ENCODE measurements at places on chromosomes 6 and 20. TPM values are rescaled to one million over a fixed set of nuclear protein-coding genes. Genes with fewer than 3 reads are reported as not detected.

DNA sequence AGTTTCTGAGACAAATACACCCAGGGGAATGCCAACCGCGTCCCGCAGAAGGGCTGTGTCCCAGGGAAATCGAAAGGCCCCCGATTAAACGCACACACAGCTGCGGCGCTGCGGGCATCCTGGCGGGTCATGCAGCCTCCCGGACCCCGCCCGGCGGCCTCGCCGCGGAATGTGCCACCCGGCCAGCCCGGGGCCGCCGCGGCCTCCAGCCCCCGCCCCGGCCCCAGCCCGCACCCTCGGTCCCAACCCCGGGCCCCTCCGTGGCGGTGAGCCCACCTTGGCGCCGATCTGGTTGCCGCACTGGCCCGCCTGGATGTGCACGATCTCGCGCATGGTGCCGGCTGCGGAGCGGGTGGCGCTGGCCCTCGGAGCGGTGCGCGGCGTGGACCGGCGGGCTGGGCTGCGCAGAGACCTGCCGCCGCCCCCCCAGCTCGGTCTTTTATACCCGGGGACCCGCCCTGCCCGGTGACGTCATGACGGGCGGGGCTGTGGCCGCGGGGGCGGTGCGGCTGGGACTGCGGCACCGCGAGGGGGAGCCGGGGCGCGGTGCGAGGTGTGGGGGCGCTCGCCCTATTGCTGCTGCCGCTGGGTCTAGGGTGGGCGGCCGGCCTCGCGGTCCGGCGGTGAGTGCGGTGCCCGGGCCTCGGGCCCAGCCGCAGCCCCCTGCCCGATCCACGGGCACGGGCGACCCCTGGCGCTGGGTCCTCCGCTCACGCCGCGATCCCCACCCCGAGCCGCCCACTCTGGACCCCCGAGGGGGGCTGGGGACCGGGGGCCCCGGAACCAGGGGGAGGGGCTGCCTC lies at the start of gene TUBB2A:
TUBB2A (minus strand) TSS at position 414 of the 803 bp plus-strand sequence; CDS start at position 333, 81 bp downstream.
- peak; percentile 85 for DNase-seq

DNA sequence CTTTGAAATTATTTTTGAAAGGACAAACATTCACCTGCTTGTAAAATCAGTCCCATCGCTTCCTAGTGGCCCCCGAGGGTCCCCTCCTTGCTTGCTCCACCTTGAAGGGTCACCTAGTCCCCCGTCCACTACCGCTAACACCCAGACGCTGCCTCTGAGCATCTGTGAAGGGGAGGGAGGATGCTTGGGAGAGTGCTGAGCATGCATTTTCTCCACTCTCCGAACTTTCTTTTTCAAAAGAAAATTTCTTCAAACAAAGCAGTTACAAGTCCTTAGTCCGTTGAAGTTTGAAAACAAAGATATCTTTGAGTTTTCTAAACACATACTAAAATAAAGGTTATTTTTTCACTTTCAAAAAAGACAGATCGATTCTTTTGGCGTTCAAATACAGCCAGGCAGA lies 224.3 kb upstream of the ARID1B start:
- no peak for DNase-seq

DNA sequence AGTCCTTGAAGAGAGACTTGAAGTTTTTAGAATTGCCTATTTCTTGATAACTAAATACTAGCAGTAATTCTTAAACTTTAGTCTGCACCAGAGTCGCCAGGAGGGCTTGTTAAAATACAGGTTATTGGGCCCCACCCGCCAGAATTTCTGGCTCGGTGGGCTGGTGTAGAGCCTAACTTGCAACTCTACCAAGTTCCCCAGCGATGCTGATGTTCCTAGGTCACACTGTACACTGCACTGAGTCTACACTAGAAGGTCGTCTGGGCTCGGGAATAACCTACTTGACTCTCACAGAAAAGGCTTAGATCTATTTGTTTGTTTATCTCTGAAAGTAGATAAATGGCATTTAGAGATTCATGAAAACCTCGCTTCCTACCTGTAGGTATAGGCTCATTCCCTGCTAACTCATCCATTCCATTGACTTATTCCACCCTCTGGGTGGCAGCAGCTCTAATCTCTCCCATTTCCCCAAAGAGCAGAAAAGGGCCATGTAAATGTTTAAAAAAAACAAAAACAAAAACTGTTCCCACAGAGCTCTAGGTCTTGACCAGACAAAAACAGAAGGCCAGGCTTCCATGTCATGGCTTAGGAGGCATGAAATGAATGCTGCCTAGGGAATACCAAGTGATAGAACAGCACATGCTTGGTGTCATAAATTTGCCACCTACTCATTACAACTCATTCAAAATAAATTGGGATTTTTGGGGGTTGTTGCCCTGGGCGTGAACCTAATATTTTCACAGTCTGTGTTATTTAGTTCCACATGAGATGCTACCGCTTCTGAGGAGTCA lies 292.1 kb downstream of the ADGB start:
- DNase-seq = no peak

DNA sequence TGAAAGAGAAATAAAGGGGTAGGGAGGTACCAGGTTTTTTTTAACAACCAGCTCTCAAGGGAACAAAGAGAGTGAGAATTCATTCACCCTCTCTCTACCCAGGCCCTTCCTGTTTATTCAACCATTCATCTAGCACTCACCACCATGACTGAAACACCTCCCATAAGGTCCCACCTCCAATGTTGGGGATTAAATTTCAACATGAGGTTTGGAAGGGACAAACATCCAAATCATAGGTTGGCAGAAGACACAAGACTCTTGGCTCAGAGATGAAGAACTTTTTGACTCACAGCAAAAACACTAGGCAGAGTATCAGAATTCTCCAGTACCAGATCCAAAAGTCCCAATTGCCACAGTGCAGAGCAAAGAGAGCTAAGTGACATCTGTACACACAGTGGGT lies 186.3 kb downstream of the EDN1 start:
- no peak for DNase-seq

- no peak for DNase-seq
Measured at GRCh38 chr20:9243986-9244385, 175.1 kb downstream of the PLCB4 start.

DNA sequence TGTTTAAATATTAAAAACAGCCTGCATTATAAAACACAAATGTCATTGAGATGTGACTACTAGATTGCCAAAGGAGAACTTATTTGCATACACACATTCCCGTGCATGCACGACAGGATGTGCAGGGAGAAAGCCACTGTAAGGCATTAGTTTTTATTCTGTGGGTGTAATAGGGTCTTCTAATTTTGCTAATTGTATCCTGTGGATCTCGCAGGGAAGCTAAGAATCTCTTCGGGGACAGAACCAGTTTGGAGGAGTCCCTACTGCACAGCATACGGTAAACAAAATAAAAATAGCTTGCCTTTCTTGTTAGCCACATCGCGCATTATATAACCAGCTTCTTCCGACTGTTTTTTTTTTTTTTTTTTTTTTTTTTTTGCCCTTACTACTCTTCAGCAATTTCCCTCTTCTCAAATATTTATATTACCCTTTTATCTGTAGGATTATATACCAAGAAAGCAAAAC lies 2.0 kb downstream of the ATXN1 start:
- no peak for DNase-seq

DNA sequence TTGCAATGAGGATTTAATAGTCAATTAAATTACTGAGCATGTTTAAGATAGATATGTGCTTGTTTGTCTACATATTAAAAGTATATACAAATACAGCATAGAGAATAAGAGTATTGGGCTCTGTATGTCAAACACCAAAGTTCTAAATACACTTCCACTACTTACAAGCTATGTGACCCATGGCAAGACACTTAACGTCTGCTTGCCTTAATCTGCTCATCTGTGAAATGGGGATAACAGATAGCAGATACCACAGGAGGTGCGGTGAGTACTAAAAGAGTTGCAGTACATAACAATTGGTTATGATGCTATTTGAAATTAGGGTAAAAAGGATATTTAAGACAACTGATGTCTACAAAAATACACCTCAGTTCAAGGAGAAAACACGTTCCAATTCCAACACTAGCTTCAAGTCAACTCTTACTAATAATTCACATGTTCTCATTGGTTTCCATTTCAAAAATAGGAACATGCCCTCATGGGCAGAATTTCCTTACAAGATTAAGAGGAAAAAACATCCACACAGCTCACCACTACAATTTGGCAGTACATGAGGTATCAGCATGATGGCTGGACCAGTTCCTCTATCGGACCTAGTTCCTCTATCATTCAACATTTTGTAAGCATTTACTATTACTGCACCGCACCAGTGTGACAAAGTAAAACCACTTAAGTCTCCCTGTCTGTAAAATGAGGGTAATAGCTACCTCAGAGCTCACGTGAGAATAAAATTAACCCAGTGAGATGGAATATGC lies 101.1 kb downstream of the SMLR1 start:
- no peak for DNase-seq

DNA sequence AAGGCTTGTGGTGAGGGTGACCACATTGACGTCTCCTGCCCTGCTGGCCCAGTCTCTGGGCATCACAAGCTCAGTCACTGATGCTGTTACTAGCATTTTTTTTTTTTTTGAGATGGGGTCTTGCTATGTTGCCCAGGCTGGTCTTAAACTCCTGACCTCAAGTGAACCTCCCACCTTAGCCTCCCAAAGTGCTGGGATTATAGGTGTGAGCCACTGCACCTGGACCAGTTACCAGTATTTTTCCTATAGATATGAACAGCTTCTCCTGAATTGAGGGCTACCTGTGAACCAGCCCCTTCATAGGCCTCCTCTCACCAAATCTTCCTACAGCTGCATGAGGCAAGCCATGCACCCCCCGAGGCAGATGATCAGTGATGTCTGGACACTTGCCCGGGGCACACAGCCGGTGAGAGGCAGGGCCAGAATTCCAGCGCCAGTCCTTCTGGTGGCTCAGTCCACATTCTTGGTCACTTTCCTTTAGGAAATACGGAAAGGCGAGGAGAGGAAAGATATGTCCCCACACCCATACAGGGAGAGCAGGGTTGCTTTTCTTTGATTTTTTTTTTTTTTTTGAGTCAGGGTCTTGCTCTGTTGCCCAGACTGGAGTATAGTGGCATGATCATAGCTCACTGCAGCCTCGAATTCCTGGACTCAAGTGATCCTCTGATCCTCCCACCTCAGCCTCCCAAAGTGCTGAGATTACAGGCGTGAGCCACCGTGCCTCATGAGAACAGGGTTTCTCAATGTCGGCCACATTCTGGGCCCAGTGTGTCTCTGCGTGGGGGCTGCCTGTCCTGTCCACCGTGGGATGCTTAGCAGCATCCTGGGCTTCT lies 50.7 kb downstream of the UBE2V1 start:
- no peak for DNase-seq

DNA sequence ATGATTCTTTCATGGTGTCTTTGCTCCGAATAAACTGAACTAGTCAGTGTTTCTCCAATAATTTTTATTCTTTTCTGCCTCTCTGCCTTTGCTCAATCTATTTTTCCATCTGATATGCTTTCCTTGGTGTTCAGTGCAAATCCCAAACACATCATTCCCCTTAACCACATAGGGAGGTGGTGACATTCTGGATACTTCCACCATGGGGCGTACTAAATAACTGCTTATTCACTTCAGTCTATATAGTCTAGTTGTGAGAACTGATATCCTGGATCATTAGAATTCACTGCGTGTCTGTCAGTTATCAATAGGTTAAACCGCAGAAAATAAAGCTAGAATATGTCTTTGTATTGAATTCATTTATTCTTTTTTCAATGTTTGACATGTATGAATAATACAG lies 83.1 kb downstream of the KCNQ5 start:
- no peak for DNase-seq

GRCh38 chr20:62732842-62733525 lies 24.3 kb downstream of the NTSR1 start:
- DNase-seq = no peak

DNA sequence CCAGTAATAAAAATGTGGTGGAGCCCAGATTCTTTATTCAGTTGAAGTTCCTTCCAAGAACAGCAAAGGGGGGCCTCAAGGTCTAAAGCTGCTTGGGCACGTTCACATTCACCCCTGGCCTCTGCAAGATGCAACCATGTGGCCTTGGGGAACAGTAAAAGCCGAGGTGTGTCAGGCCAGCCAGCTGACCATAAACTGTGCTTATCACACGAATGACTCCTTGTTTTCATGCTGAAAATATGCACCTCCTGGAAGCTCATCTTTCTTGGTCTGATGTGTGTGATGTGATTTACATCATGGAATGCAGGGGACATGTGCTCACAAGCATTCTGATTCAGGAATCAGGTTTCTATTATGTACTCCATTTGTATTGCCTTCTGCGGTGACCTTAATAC lies 211.6 kb upstream of the MARCKS start:
- DNase-seq = peak; percentile 87

GRCh38 chr6:5525209-5525608 lies 263.9 kb downstream of the FARS2 start:
- no peak for DNase-seq

DNA sequence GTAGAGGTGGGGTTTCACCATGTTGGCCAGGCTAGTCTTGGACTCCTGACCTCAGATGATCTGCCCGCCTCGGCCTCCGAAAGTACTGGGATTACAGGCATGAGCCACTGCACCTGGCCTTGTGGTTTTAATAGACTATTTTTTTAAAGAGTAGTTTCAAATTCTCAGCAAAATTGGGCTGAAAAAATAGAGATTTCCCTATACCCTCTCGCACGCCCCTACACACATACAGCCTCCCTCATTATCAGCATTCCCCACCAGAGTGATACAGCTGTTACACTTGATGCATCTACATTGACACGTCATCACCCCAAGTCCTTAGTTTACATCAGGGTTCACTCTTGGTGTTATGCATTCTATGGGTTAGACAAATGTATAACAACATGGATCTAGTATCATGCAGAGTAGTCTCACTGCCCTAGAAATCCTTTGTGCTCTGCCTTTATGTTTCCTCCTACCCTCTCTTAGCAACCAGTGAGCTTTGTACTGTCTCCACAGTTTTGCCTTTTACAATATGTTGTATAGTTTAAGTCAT lies 103.6 kb downstream of the CDYL start:
- DNase-seq = peak; percentile 66

GRCh38 chr20:43812216-43812615 lies 85.4 kb upstream of the GTSF1L start:
- no peak for DNase-seq

- DNase-seq = no peak
Measured at GRCh38 chr20:19624221-19624965, 133.7 kb upstream of the RIN2 start.

DNA sequence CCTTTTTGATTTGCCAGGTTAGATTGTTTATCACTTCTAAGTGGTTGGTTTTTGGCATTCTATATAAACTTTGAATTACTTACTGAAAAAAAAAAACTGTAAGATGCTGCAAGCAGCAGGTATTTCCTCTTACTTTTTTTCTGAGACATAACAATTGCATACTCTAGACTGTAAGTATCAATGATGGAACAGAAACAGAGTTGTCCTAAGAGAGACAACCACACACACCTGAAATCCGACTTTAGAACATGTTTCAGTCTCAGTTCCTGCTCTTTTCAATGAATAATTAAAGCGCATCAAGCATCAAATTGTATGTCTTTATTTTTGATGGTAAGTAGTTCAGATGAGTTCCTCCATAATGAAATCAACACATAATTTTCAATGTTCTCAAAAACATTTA lies 105.3 kb upstream of the KHDRBS2 start:
- DNase-seq = no peak

The RAET1L gene
- not detected for polyA plus RNA-seq

The PRPH2 gene
- 1.5 TPM for polyA plus RNA-seq

The DIDO1 gene
- 51.6 TPM for polyA plus RNA-seq

The SLC26A8 gene
- polyA plus RNA-seq = 0.24 TPM

The RGS17 gene
- polyA plus RNA-seq = 2.4 TPM

The ADGB gene
- 0.06 TPM for polyA plus RNA-seq

The IL17A gene
- 0.78 TPM for polyA plus RNA-seq

The NANP gene
- polyA plus RNA-seq = 5.7 TPM

The ZBP1 gene
- polyA plus RNA-seq = 0.40 TPM

The MEI4 gene
- 0.09 TPM for polyA plus RNA-seq

The LINC00237 gene
- polyA plus RNA-seq = not detected
